ENCODE measurements at places on chromosomes 6 and 20. TPM values are rescaled to one million over a fixed set of nuclear protein-coding genes. Genes with fewer than 3 reads are reported as not detected.

- DNase-seq = no peak
These were observed 11.6 kb upstream of the F13A1 start for GRCh38 chr6:6331946-6332601.

GRCh38 chr6:66825539-66825938 is 1118.5 kb upstream of the EYS start:
- DNase-seq = no peak

GRCh38 chr6:74872754-74873476 is 332.9 kb downstream of the COL12A1 start:
- peak; percentile 27 for DNase-seq

- no peak for DNase-seq
These were observed 184.4 kb downstream of the GJA10 start for GRCh38 chr6:90078513-90079289.

- DNase-seq = no peak
These were observed 208.8 kb upstream of the SUPT3H start for GRCh38 chr6:45586216-45587171.

GRCh38 chr6:66851930-66852329 is 1144.9 kb upstream of the EYS start:
- DNase-seq = no peak

GRCh38 chr6:35086282-35086632 is 54.9 kb downstream of the TCP11 start:
- DNase-seq = no peak

DNA sequence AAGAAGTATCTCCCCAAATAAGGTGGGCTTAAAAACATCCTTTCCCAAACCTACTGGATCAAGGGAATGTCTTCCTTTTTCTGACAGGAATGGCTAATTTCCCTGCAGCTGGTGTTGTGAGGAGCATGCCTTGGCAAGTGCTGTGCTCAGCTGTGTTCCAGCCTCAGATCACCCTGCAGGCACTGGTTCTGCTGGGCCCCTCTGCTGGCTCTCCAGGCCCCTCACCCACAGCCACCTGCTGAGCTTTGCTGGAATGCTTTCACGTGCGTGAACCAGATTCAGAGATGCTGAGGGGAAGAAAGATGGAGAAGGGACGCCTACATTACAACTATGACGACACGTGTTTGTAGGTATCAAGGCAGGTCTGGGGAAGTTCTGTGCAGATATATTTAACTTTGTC is 71.3 kb upstream of the FOXC1 start:
- no peak for DNase-seq

DNA sequence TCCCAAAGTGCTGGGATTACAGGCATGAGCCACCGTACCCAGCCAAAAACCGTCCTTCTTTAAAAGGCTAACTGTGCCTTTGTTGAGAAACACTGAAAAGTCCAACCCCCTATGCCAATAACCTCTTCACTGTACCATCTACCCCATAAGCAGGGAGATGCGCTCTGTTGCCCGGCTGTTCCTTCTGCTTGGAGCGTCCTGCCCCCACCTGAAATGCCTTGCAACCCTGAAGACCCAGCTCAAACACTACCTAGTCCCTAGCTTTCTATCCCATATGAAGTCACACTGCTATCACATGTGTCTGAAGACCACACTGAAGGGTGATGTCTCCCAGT is 27.8 kb downstream of the UBE2V1 start:
- no peak for DNase-seq

DNA sequence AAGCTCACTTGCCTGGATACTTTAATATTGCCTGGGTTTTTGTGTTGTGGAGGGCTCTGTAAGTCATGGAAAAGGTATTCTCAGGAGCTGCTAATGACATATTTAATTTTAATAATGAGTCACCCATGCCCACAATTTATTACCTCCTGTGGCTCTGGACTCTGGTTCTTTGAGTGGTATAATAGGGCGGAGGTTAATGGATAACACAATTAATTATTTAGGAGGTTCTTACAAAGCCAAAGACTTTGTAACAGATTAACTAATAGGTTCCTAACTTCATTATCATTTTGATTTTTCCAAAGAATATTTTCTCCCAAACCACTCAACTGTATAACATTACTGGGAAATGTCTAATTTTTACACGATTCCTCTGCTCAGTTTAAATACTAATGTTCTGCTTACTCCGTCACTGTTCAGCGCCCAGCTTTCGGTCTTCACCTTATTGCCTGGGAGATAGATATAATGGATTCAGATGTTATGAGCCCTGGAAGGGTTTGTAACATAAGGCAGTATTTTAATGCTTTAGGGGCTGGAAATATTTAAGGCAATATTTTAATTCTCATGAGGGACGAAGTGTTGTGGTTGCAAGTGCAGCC is 29.4 kb downstream of the PHACTR3 start:
- no peak for DNase-seq

DNA sequence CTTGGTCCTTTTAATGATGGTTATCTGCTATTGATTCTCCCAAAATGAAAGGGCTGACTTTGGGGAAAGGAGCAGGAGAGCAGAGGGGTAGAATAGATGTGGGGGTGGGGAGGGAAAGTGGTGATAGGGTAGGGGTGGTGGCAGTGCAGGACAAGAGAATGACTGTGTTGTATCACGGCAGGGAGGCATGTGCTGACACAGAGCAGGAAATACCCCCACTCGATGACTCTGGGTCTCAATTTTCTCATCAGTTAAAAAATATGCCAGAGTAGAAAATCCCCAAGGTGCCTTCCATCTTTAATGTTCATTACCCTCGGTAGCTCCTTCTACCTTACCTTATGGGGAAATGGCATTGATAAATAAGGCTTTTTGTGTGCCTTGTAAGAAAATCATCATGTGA is 79.0 kb upstream of the ATXN1 start:
- DNase-seq = no peak

- no peak for DNase-seq
These were observed 73.0 kb downstream of the PPP1R3G start for GRCh38 chr6:5158180-5158579.

DNA sequence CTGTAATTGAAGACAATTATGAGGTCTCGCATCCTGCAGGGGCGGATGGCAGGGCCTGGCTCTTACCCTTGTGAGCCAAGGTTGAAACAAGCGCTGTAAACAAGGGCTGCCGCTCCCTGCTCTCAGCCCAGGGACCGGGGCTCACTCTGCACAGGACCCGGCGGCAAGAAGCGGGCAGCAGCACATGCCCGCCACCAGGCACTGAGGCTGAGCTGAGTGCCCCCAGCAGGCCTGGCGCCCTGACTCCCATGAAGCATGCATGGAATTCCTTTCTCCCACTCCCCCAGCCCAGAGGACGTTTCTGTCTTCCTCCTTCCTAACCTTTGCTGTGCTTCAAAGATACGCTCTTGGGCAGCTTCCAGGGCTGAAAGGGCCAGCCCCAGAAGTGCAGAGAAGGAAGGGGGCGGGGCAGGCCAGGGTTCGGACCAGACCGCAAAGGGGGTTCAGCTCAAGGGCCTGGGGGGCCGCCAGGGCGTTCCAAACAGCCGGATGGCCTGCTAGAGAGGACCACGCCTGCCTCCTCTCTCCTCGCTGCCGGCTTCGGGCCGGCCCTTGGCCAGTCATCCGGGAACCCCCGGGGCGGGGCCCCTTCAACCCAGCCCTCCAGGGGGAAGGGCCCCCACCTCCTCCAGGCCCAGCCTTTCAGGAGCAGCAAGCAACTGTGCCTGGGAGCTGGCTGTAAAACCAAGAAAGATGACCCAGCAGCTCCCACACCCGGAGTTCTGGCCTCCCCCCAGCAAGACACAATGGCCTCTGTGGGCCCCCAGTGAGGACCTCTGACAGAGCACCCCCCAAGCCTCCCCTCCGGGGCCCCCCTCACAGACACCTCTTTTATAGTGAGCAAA is 109.9 kb downstream of the NOL4L start:
- peak; percentile 91 for DNase-seq

- DNase-seq = no peak
These were observed 69.0 kb downstream of the DTNBP1 start for GRCh38 chr6:15593798-15594197.

GRCh38 chr6:106617302-106617701 is 12.0 kb downstream of the RTN4IP1 start:
- no peak for DNase-seq

DNA sequence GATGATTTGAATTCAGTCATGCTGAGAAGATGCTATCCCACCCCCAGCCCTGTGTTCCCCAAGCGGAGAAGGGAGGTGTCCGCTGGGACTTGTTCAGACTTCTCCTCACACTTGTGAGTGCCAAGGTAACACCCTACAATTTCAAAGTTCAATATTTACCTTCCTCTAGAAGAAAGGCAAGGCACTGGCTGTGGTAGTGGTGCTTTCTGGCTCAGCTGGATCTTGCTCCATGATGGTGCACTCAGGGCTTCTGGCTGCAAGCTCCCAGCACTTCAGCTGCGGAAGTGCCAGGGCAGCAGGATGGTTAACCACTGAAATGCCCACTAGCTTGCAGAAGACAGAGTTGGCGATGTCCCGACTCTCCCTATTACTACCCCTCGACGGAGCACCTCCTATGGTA is 135.4 kb downstream of the MTFR2 start:
- no peak for DNase-seq

DNA sequence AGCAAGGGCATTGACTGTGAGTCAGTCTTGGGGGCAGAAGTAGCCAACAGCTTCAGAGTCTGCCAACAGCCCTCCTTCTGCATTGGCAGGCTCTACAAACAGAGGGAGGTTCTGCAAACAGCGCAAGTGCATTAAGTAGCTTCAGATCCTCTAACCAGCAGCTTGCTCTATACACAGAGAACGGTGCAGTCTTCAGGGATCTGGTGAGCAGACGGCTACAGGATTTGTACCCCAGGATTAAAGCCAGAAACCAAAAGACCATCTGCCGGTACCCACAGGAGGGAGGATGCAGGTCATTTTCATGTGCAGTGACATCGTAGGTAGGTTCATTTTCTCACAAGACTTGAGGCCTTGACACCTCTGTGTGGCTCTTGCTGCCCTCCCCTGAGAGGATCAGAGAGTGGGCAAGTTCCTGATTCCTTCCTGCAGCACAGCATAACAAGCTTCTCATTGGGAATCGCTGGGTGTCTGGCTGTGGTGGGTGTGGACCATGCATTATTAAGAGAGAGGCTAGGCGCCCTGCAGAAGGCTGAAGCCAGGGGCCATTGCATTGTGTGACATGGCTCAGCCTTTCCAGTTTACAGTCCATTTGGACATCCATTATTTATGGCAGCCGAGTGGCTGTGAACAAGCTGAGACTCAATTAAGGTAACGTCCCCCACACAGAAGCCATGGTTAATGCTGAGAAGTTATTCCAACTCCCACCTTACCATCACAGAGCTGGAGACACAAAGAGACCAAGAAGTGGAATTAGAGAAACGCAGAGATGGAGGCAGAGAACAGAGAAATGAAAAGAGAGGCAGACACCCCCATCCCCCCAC is 250.0 kb downstream of the LRFN2 start:
- DNase-seq = no peak

GRCh38 chr20:2892376-2892775 is 19.1 kb downstream of the PTPRA start:
- no peak for DNase-seq

DNA sequence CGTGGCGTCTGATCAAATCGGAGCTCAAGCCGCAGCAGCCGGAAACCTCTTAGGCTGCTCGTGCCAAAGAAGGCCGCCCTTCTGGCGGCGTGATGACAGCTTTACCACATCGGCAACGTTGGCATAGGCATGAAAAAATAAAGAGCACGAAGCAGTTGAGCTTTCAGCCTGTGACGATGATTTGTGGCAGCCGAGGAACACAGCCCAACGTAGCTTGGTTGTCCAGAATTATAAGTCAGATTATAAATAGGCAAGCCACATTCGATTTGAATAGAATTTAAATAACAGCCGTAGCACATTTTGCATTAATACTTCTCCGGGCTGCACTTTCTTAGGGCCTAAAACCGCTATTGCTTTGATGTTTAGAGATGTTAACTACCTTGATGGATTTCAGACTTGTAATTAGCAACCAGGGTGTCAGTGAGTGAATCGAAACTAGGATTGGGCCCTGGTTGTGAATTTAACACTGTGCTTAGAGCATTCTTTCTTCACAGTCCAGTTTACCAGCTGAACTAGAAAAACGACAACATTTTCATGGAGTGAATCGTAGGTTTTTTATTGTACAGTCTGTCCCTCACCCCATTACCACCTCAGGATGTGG is 864 bp upstream of the BCLAF1 start:
- peak; percentile 89 for DNase-seq

DNA sequence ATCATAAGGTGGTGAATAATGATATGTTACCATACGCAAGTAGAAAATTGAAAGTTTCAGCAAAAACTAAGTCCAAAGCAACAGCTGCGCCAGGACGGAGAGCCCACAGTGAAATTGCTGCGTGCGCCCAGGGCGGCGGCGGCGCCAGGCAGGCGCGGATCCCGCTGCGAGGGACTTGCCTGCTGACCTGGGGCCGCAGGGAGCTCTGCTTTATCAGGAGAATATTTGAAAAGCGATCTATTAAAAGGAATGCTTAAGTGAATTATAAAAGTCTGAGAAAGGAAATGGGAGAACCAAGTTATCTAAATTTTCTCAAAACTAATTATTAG is 85.4 kb downstream of the THBS2 start:
- no peak for DNase-seq

GRCh38 chr6:159777240-159777904 is 12.0 kb downstream of the TCP1 start:
- no peak for DNase-seq

GRCh38 chr6:52590152-52590891 is 13.5 kb upstream of the TRAM2 start:
- DNase-seq = peak; percentile 59

The XPO5 gene
- total RNA-seq = 50.0 TPM

The TFAP2A gene
- total RNA-seq = not detected

The MRPS18B gene
- total RNA-seq = 33.7 TPM

The SLC17A9 gene
- 49.4 TPM for total RNA-seq

The MATN4 gene
- total RNA-seq = not detected

The MUCL3 gene
- not detected for total RNA-seq

The TRIM38 gene
- total RNA-seq = 13.2 TPM

The TRIM27 gene
- 69.2 TPM for total RNA-seq

The KCNS1 gene
- 0.23 TPM for total RNA-seq

The MYBL2 gene
- total RNA-seq = 107 TPM

The DBNDD2 gene
- 15.6 TPM for total RNA-seq

The ADGRB3 gene
- total RNA-seq = not detected

The B3GAT2 gene
- not detected for total RNA-seq

The ACTL10 gene
- total RNA-seq = 0.62 TPM

The RAD21L1 gene
- not detected for total RNA-seq

The HEY2 gene
- not detected for total RNA-seq

The SFTA2 gene
- total RNA-seq = not detected

The SUMO4 gene
- total RNA-seq = 2.6 TPM

The ZFAND3 gene
- 54.2 TPM for total RNA-seq

The COL19A1 gene
- total RNA-seq = not detected

The GSTA1 gene
- not detected for total RNA-seq

The RIPOR3 gene
- total RNA-seq = not detected
